ENCODE measurements at places on chromosomes 16 and 17.

GRCh38 chr17:40850293-40850972 is 16.6 kb downstream of the KRT12 start:
- no peak for DNase-seq

- no peak for DNase-seq
Observed at GRCh38 chr17:36498155-36498554, 11.7 kb downstream of the ZNHIT3 start.

DNA sequence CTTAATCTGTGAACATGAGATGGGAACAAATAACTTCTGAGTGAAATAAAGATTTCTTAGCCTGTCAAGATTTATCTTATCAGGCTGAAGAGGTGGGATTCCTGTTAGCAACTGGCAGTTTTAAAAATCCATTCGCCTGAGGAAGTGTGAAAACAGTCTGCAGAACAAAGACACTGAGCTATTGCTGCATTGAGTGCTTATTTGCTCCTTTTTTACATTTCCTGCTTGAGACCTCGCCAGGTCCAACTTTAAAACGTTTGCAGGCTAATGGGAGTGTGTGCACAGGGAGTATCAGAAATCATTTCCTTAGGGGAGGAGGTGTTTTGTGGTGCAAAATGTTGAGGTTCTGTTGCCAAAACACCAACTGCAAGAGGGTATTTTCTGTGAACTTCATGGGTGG is 957.8 kb upstream of the RBFOX1 start:
- no peak for DNase-seq

GRCh38 chr16:11333702-11334101 is 11.6 kb upstream of the RMI2 start:
- DNase-seq, result no peak

- DNase-seq, result no peak
Observed at GRCh38 chr16:3216263-3216640, 18.7 kb downstream of the ZNF200 start.

DNA sequence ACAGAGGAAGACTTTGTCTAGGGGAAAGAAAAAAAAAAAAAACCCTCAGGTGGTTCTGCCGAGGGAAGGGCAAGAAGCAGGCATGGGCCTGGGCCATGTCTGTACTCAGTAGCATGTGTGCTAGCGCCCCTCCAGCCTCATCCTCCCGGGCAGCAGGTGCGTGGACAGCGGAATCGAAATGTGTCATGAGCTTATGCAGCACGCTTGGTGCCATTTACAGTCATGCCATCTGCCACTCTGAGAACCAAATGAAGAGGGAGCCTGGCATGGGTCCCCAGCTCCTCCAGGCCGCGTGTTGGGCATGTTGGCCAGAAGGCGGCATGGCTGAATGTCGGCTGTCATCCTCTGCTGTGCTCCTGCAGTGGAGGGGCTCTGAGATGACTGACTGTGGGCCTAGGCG is 31.4 kb downstream of the CRAMP1 start:
- DNase-seq, result no peak

DNA sequence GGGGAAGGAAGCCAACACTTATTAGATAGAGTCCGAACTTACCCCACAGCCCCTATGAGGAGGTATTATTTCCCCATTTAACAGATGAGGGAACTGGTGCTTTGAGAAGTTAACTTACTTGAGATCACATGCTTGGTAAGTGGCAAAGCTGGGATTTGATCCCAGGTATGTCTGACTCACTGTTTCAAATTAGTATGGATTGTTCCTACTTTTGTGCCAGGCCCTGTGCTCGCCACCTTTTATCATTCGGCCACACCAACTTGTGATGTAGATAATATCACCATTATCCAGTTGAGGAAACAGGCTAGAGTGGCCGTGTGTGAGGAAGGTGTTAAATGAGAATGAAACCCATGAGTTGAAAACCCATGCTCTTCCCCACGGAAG is 10.7 kb downstream of the HIRIP3 start:
- no peak for DNase-seq

DNA sequence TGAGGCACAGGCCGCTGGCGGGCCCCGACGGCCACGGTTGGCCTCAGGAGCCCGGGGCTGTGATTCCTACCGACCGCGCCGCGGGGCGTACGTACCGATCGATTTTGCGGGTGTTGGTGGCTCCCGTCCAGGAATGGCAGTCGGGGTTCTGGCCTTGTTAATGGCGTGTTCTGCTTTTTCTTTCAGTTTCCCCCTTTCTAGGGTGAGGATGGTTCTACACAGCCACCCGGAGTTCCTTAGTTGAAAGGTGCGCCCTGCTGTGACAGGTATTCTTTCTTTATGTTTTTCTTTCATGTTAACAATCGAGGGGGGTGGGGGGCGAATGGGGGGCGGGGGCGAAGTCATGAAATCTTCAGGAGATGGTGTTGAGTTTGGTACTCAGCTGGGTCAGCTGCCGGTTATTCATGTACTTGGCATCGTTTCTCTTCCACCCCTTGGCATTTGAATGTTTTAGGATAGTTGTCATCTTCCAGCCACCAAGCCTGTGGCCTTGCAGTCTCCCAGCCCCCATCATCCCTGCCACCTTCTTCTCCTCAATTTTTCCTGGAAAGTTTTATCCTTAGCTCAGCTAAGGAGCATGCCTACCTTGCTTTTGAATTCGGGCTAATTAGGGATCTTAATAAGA is 802 bp downstream of the CYLD start:
- DNase-seq, result no peak

GRCh38 chr16:14050291-14051027 is 20.7 kb upstream of the MRTFB start:
- no peak for DNase-seq

DNA sequence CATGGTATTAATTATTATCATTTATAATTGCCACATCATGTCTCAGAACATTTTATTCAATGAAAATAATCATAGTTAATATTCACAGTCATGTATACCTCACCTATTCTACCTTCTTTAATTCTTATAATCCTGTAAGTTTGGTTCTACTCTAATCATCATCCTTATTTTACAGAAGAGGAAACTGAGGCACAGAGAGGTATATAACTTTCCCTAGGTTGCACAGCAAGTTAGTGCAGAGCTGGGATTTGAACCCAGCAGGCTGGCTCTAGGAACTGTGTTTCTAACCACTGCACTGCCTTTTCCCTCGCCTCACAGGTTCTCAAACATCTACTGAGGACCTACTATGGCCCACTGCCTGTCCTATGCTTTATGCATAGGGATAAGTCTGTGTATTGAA is 32.7 kb downstream of the WSB1 start:
- DNase-seq, result no peak

- DNase-seq, result no peak
Observed at GRCh38 chr17:67534941-67535340, 157.9 kb downstream of the PITPNC1 start.

DNA sequence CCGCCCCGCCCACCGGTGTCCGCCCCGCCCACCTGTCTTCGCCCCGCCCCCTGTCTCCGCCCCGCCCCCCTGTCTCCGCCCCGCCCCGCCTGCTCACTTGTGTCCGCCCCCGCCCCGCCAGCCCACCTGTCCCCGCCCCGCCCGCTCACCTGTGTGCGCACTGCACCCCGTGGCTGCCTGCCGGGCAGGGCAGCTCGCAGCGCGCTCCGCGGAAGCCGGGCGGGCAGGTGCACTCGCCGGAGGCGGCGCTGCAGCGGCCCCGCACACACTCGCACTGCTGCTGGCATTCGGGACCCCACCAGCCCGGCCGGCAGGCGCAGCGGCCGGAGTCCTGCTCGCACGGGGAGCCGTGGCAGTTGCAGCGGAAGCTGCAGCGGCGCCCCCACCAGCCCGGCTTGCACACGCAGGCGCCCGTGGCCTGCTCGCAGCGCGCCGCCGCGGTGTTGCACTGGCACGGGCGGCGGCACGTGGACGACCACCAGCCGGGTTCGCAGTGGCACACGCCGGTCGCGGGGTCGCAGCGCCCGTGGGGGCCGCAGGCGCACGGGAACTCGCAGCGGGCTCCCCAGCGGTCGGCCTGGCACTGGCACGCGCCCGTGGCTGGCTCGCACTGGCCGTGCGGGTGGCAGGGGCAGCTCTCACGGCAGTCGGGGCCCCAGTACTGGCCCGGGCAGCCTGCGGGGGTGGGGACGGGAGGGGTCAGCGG is 2.1 kb downstream of the SCARF1 start:
- no peak for DNase-seq

DNA sequence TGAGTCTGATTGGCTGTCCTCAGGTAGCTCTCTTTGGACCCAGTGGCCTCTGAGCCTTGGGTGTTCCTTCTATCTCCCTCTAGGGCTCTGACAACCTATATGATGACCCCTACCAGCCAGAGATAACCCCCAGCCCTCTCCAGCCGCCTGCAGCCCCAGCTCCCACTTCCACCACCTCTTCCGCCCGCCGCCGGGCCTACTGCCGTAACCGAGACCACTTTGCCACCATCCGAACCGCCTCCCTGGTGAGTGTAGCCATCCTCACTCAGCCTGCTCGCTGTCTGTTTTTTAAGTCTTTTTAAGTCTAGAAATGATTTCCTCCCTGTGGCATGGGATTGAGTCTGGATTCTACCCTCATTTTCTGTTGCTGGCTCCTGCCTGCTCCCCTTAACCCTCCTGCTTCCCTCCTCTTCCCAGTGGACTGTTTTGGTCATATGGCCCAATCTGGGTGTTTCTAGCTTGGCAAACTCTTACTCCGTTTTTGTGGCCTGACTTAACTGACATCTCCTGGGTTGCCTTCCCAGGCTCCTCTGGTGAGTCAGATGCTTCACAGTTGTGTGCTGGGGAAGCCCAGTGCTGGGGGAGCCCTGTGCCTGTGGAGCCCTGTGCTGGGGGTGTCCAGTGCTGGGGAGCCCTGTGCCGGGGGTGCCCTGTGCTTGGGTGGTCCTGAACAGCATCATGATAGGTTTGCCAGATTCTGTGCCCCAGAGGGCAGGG is 9.9 kb downstream of the TAOK2 start:
- DNase-seq, result no peak

GRCh38 chr17:57284984-57285646 is 28.8 kb downstream of the MSI2 start:
- no peak for DNase-seq

GRCh38 chr16:22670551-22671041 is 143.4 kb upstream of the HS3ST2 start:
- peak; percentile 33 for DNase-seq

DNA sequence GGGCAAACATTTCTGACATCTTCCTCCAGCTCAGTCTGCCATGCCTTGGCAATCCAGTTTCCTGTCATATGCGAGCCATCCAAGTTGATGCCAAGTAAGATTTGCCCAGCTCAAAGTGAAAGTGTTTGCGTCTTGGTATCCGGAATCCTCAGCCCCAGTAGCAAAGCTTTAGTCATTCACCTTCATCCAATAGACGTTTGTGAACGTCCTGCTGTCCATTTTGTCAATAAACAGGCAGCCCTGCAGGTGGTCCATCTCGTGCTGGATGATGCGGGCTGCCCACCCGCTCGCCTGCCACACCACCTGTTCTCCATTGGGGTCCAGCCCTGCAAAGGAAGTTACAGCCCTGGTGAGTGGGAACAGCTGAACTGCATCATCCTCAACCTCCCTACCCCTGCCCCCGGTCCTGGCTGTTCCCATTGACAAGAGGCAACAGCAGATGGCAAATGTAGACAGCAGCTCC is 1.5 kb downstream of the PDF start:
- DNase-seq, result no peak

DNA sequence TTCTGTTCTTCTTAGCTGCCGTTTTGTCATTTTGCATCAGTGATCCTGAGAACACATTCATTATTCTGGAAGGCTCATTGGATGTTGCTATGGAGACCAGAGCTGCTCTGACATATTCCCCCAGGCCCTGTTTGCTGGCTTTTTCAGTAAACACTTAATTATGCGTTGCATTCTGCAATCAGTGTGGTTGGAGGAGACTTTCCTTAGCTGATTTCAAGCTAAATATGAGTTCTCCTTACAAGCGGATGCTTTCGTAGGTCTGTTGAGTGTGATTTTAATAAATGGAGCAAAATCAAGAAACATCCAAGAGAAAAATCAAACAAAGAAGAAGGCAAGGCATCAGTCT is 38.2 kb upstream of the NUDT7 start:
- no peak for DNase-seq

DNA sequence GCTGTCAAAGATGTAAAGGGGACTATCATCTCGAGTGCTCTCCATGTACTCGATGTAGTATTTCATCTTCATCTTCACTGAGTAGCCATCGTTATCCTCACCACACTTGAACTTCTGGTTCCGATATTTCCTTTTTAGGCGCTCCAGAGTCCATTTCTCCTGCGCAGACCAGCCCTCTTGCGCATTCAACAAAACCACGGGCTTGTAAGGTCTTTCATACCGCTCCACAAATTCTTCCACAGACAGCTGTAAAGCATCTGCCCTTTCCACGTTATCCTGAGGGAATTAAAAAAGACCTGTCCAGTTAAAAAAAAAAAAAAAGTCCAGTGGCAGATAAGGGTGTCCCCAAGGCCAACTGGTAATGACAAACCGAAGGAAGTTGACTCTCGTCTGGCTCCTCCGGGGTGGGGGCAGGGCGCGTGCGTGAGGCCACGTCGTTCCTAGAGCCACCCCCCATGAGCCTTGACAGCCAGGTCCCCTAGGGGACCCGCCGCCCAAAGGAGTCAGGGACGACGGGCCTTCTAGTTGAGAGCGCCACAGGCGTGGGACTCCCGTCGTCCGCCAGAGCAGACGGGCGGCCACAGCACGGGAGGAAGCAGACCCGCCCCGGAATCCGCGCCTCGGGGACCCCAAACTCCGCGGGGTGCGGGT is 701 bp downstream of the JMJD6 start:
- DNase-seq, result no peak

GRCh38 chr17:74959826-74960515 is 12.6 kb downstream of the HID1 start:
- DNase-seq, result no peak

GRCh38 chr17:43025766-43026537 is 921 bp downstream of the RND2 start:
- DNase-seq, result no peak

DNA sequence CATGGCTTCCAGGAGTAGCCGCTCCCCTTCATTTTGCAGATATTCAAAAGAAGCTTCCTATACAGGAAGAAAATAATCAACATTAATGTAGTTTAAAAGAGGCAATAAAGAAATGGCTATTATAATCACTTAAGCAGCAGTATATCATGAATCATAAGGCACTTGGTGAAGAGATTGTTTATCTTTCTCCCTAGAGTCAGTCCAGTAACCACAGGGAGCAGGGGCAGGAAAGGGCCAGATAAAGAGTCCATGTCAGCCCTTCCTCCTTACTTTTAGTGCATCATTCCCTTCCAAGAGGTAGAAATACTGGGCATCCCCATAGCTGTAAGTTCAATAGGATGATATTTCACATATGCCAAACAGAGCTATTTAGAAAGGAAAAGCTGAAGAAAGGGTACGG is 184.6 kb upstream of the C17orf78 start:
- DNase-seq, result no peak

- no peak for DNase-seq
Observed at GRCh38 chr17:49874911-49875310, 27.0 kb upstream of the TAC4 start.

DNA sequence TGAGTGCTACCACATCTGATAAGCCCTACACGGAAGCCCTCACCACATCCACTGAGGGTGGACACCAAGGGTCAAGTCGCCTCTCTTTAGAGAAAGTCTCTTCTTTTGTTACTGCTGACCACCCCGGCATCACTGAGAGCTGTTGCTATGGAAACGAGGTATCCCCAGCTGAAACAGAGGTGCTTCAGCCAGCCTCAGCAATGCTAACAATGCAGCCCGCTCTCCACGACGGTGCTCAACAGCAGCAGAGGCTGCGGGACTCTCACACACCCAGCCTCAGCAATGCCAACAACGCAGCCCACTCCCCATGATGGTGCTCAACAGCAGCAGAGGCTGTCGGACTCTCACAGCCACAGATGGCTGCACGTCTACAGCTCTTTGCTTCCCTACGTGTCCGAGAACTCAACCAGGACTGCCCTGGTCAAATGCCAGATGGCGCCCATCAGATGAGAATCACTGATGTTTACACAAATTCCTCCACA is 41.4 kb downstream of the VPS53 start:
- no peak for DNase-seq
